ENCODE measurements at places on chromosomes 4 and X. TPM values are rescaled to one million over a fixed set of nuclear protein-coding genes. Genes with fewer than 3 reads are reported as not detected.

The IL15 gene
- total RNA-seq: 4.5 TPM

The GC gene
- total RNA-seq: not detected

The TCP11X1 gene
- total RNA-seq: not detected

The NWD2 gene
- not detected for total RNA-seq

The SULT1B1 gene
- 2.0 TPM for total RNA-seq

DNA sequence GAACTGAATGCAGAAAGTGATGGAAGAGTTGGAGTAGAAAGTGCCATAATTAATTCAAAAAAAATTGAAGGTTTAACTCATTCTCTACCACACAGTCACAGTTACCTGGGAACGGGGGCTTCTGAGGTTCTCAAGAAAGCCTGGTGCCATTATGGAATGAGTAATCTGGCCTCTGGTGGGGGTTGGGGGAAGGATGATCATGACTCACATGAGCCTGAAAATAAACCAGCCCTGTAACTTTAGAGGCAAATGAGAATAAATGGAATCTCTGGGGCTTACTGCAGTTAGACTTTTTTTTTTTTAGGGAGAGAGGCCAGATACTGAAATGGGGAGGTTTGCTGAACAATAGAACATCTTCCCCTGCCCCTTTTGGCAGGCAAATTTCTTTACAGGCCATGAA is 55.3 kb downstream of the SOD3 start:
- peaks cover 4% of the 10 kb centered on the region for H3K27me3 ChIP-seq
- no peaks in the 10 kb centered on the region for H3K36me3 ChIP-seq
- no peaks in the 10 kb centered on the region for H3K4me1 ChIP-seq
- H3K4me3 ChIP-seq: no peak overlapping the region
- no peak for DNase-seq

DNA sequence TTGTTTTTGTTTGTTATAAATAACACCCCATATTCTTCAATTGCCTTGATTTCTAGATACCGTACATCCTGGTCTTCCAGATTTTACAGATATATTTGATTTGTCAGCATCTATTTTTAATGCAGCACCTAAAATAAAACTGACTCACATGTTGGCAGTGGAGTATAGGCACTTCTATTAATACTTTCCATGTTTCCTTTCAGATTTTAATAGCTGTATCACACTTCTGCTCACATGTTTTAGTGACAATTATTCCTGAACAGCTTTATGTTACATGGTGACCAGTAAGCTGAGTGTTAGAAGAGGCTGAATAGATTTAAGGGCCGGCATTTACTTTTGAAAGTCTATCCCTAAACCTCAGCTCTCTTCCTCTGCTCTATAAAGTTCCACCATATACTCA is 46.1 kb downstream of the C4orf46 start:
- H3K4me1 ChIP-seq: no peaks in the 10 kb centered on the region
- H3K27ac ChIP-seq: no peak overlapping the region
- no peak for DNase-seq
- H3K27me3 ChIP-seq: peaks cover 27% of the 10 kb centered on the region
- no peaks in the 10 kb centered on the region for H3K36me3 ChIP-seq

GRCh38 chr4:7103607-7104365 is 35.9 kb upstream of the GRPEL1 start:
- no peak overlapping the region for H3K27ac ChIP-seq
- no peaks in the 10 kb centered on the region for H3K36me3 ChIP-seq
- peak overlapping the region; percentile 93 for H3K4me3 ChIP-seq
- H3K4me1 ChIP-seq: peaks cover 10% of the 10 kb centered on the region
- DNase-seq: no peak

DNA sequence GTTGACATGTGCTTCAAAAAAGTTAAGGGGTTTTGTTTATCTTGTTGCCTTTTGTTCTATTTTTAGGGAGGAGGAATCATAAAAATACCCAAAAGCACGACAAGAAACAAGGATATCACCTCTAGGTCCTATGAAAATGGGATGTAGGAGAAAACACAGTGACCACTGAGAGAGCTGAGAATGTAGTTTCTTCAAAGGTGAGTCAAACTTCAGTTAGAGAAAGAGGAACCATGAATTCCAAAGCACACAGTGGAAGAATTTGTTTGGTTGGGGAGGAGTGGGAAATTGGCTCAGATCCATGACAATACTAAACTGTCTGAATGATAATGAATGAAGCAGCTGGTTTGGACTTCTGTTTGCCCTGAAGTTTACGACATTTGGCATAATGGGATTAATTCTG is 19.1 kb upstream of the FRYL start:
- peaks cover 13% of the 10 kb centered on the region for H3K27me3 ChIP-seq
- DNase-seq: no peak
- H3K27ac ChIP-seq: no peak overlapping the region
- no peak overlapping the region for H3K4me3 ChIP-seq
- peaks cover 2% of the 10 kb centered on the region for H3K36me3 ChIP-seq

GRCh38 chr4:152278172-152278504 is 257.8 kb downstream of the FBXW7 start:
- H3K4me1 ChIP-seq: peaks cover 8% of the 10 kb centered on the region
- H3K27ac ChIP-seq: no peak overlapping the region
- no peaks in the 10 kb centered on the region for H3K27me3 ChIP-seq

GRCh38 chrX:41137589-41137988 is 52.3 kb downstream of the USP9X start:
- H3K4me1 ChIP-seq: no peaks in the 10 kb centered on the region
- no peak overlapping the region for H3K27ac ChIP-seq
- peaks cover 10% of the 10 kb centered on the region for H3K36me3 ChIP-seq
- H3K4me3 ChIP-seq: no peak overlapping the region

GRCh38 chrX:31060016-31060415 is 11.8 kb downstream of the FTHL17 start:
- peaks cover 1% of the 10 kb centered on the region for H3K36me3 ChIP-seq
- no peaks in the 10 kb centered on the region for H3K4me1 ChIP-seq
- H3K27me3 ChIP-seq: no peaks in the 10 kb centered on the region
- H3K4me3 ChIP-seq: no peak overlapping the region
- no peak for DNase-seq

DNA sequence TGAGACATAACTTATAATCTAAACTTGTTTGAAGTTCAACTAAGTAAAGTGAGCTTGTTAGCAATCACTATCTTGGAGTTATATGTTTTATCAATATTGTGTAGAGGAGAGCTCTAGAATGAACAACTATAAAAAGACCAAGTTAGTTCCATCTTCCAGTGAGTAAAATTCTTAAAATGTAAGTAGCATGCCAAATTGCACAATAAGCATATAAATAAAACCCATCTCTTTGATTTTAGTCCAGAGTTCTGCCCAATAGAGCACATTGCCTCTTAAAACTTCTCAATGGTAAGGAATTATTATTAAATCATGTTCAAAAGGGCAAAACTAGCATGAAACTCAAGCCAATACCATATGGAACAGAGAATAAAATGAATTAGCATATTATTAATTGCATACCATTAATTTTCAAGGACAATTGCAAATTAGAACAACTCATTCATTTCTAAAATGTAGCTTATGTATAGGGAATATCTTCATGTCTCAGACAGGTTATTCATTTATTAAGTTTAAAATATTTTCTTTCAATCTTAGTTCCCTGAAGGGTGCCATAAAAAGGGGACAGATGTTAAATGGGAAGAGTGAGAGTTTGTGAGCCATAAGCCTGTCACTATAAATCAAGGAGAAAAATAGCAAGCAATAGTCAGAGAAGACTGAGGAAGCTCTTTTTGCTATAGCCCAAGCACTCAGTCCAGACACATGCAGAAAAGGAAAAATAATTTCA is 507.6 kb downstream of the CENPC start:
- DNase-seq: no peak
- H3K27ac ChIP-seq: no peak overlapping the region
- no peak overlapping the region for H3K4me3 ChIP-seq
- H3K27me3 ChIP-seq: no peaks in the 10 kb centered on the region
- no peaks in the 10 kb centered on the region for H3K4me1 ChIP-seq
- H3K36me3 ChIP-seq: no peaks in the 10 kb centered on the region

All from activated naive CD8-positive, alpha-beta T cell treated with anti-CD3 and anti-CD28 coated beads, Interleukin-2, amount 10 ng/mL, durations not matched to agents 7 days and 5 days (primary cell).